ENCODE measurements at places on chromosomes 12 and 14.
A peak's percentile ranks its signal among the peaks of the same experiment; 100 is the strongest.

- no peak for DNase-seq
Measured at GRCh38 chr12:1474574-1475153, 119.7 kb downstream of the FBXL14 start.

- no peak for DNase-seq
Measured at GRCh38 chr12:46693034-46693433, 132.8 kb downstream of the SLC38A4 start.

DNA sequence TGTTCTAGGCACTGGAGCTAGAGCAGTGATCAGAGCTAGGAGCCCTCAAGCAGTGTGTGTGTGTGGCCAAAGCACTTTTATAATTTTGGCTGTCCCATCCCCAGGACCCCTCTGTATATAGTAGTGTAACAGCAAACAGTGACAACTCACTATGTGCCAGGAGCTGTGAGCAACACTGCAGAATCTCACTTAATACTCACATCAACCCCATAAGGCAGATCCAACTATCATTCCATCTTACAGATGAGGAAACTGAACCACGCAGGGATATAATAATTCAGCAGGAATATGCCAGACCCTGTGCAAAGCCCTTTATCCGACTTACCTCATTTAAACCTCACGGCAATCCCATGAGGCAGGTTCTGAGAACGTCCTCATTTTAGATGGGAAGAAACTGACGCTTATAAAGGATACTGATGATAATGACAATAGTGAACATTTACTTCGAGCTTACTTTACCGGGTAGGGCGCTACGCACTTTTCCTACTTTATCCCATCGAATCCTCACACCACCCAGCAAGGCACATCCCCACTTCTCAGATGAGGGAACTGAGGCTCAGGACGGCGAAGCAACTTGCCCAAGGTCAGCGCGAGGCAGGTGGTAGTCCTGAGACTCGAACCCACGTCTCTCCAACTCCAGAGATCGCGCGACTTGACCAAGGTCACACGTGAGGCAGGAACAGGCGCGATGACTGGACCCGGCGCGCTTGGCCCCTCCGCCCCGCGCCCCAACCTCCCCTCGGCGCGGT, 687 bp downstream of the RAB35 start:
- peak; percentile 71 for DNase-seq

DNA sequence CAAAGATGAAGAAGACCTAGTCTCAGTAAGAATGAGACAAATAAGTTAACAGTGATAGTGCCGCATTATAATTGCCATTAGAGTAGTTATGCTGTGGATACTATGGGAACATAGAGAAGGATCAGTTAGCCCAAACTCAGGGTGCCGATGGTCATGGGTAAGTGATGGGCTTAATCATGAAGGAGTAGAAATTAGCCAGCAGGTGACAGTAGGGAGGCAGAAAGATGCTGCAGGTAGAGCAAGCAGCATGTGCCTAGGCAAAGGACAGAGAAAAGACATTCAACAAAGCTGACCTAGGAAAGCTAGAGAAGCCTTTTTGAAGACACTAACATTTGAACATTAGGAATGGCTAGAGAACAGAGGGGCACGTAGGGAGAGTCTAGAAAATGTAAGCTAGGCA, 30.6 kb upstream of the PTPRQ start:
- DNase-seq = no peak

GRCh38 chr14:94601884-94602391, 10.3 kb upstream of the SERPINA3 start:
- no peak for DNase-seq

GRCh38 chr14:50086321-50086711, 30.1 kb downstream of the VCPKMT start:
- no peak for DNase-seq

DNA sequence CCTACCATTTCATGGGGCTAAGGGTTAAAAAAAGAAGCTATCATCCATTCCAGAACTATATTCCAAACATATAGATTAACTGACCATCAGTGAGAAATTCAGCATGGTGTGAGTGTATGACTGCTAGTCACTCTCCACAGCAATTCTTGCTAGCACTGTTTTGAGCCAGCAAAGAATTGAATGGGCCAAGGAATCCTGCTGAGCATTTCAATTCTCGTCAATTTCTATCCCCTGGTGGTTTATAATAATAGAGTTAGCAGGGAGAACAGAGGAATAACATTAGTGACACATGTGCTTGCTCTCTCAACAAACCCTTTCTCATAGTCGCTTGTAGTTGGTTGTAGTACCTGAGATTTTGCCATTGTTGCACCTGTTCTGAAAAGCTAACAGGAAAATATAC, 7.2 kb downstream of the MBIP start:
- no peak for DNase-seq
